ENCODE measurements at places on chromosomes 2 and 18.

- DNase-seq = peak; percentile 33
Measured at GRCh38 chr2:98155716-98156115, 68.7 kb downstream of the VWA3B start.

- DNase-seq = no peak
Measured at GRCh38 chr2:206988884-206989283, 49.6 kb downstream of the CPO start.

DNA sequence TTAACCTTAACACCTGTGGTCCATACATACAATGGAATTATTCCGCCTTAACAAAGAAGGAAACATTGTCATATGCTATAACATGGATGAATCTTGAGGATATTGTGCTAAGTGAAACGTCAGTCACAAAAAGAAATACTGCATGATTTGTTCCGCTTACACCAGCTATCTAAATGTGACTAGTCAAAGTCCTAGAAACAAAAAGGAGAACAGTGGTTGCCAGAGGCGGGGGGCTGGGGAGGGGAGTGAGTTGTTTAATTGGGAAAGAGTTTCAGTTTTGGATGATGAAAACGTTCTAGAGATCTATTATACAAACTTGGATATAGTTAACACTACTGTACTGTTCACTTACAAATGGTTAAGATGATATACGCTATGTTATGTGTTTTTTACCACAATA, 72.0 kb downstream of the SPRED2 start:
- no peak for DNase-seq

- no peak for DNase-seq
Measured at GRCh38 chr2:37868866-37869265, 56.2 kb upstream of the RMDN2 start.

GRCh38 chr2:217784996-217785543, 217.7 kb downstream of the TNS1 start:
- DNase-seq = no peak

- DNase-seq = no peak
Measured at GRCh38 chr2:42076357-42077225, 28.8 kb downstream of the PKDCC start.

GRCh38 chr2:67258831-67259230, 138.3 kb upstream of the ETAA1 start:
- no peak for DNase-seq

DNA sequence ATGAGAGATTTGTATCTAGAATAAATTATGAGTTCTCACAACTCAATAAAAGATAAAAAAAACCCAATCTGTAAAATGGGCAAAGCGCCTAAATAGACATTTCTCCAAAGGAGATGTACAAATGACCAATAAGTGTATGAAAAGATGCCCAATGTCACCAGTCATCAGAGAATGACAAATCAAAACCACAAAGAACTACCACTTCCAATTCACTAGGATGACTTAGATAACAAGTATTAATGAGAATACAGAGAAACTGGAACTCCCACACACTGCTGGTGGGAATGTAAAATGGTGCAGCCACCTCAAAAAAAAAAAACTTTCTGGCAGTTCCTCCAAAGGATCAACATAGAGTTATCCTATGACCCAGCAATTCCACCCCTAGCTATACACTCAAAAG, 17.4 kb upstream of the COL6A3 start:
- no peak for DNase-seq
